ENCODE measurements at places on chromosomes 7 and 10.
A peak's percentile ranks its signal among the peaks of the same experiment; 100 is the strongest.

GRCh38 chr7:74404741-74405140 is 49.0 kb upstream of the GTF2IRD1 start:
- no peak for DNase-seq

DNA sequence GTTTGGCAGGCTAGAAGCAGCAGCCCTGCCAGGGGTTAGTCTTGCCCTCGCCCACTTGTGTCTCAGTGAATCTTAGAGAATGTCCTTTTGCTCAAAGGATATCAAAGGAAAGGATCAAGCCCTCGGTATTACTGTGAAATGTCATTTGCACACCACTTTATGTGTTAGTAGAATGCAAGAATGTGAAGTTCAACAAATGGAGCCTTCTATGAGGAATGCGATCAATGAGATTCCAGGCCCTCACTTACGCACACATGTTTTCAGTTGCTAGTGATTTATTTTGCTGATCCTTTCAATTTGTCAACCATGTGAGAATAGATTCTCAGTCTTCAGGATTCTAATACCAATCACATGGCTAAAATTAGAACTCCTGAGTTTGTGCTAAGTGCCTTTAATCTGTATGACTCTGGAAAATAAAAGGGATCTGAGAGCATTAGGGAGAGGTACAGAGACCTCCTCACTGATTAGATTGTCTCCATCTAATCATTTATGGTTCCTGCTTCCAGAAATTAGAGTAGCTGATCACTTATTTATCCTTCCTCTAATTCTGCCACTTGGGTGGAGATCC is 123.0 kb upstream of the SP4 start:
- no peak for DNase-seq

DNA sequence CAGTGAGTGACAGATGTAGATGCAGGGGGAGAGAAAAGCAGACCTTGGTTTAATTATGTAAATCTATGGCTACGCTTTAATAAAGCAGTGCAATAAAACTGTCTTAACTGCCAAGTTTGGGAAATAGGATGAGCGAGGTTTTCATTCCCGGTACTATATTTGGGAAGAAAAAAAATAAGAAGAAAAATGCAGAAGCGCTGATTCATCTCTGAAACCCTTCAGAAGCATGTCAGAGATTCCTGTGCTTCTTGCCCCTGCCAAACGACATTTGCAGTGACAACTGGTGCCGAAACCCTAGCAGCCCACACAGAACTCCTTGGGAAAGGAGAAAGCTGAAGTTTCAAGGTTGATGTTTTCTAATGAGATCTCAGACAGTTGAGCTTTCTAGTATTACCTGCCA is 380.7 kb downstream of the REEP3 start:
- DNase-seq = no peak

GRCh38 chr7:154804449-154804848 is 198.5 kb downstream of the PAXIP1 start:
- DNase-seq = no peak

DNA sequence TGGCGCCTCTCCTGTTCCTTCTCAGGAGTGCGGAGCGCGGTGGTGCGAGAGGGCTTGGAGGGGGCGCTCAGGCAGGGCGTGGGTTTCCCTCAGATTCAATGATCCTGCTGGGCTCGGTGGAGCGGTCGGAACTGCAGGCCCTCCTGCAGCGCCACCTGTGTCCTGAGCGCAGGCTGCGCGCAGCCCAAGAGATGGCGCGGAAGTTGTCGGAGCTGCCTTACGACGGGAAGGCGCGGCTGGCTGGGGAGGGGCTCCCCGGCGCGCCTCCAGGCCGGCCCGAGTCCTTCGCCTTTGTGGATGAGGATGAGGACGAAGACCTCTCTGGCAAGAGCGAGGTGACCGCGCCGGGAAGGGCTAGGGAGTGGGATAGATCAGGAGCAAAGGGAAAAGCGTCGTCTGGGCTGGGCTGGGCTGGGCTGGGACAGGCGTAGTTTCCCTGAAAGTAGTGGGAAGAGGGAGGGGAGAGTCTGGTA is 17.0 kb downstream of the FAM131B start:
- peak; percentile 13 for DNase-seq

DNA sequence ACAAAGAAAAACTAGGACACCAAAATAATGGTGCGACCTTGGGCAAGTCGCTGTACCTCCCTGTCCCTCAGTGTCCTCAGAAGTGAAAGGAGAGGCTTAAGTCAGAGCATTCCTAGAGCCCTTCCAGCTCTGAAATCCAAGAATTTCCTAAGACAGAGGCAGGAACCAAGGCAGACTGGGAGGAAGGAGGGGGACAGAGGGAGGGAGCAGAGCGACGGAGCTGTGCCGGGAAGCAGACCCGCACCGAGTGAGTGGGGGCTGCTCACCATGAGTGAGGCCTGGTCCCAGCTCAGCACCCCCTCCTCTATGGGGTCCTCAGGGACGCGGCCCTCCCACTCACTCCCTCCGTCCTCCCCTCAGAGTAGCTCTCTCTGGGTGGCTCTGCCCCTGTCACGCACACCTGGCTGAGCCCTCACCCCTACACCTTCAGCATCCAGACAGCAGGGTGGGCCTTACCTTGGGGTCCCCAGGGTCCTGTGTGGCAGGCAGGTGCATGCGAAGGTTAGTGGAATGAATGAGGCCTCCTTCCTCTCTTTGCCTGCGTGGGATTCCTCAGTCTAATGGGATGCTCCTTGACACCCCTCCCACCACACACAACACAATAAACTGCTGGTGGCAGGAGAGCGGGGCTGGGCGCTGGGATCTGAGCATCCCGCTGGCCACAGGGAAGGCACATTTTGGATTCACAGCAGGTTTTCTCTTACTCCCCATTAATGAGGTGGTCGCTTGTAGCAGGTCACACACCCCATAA is 4.6 kb upstream of the SMARCD3 start:
- DNase-seq = no peak

- DNase-seq = no peak
These were observed 256.4 kb upstream of the PHYHIPL start for GRCh38 chr10:58919927-58920654.

- DNase-seq = no peak
These were observed 43.4 kb downstream of the C7orf25 start for GRCh38 chr7:42868480-42868879.

DNA sequence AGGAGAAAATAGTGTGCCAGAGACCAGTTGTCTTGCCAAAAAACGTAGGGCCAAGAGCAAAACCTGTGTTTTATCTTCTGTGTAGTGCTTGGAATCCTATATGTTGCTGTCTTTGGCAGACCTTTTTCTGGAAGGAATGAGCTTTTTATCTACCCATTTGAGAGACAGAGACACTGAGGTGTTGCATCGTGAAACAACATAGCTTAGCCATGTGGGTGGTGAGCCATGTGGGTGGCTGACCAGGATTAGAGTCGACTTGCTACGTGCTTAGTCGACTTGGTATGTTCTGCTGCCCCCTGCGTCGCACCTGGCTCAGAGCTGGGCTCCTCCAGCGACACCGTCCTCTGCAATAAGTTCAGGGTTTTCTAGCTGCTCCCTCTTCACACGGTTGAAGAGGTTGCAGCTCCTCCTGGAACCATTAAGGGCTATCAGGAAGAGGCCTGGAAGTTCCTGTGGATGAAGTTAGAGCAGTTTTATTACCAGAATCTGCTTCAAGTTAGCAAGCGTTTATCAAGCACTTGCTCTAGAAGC is 175.8 kb downstream of the SH2D4B start:
- DNase-seq = no peak

GRCh38 chr10:79222186-79222585 is 125.1 kb upstream of the PPIF start:
- DNase-seq = no peak

- no peak for DNase-seq
These were observed 12.0 kb downstream of the TBX20 start for GRCh38 chr7:35241884-35242283.

DNA sequence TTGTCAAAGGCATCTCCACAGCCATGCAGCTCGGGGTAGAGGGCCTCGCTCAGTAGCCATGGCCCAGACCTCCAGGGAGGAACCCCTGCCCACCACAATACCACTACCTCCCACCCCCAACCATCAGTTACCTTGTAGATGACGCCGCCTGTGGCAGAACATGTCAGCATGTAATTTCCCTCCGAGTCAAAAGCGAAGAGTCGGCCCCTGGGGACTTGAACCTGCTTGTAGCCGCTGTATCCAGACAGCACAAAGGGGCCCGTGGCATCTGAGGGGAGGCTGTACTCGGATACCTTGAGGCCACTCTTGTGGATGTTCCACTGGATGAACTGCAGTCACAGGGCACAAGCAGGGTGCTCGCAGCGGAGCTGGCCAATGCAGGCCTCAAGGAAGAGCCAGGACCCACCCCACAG is 16.3 kb upstream of the CYREN start:
- DNase-seq = no peak

DNA sequence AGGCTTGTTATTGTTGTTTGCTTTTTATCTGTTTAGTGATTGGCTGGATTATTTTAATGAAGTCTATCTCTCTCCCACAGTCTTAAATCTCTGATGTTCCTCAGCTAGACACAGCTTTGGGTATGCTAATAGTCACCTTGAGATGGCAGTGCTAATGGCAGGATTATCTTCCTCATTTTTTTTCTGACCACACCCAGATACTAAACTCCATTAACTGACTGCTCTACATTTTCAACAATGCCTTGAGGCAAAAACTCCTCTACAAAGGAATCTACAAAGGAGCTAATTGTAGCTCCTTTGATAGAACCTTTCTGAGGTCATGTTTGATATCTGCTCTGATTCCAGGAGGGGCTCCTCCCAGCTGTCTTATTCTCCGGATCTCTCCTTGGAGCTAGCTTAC is 122.6 kb downstream of the HBP1 start:
- no peak for DNase-seq

DNA sequence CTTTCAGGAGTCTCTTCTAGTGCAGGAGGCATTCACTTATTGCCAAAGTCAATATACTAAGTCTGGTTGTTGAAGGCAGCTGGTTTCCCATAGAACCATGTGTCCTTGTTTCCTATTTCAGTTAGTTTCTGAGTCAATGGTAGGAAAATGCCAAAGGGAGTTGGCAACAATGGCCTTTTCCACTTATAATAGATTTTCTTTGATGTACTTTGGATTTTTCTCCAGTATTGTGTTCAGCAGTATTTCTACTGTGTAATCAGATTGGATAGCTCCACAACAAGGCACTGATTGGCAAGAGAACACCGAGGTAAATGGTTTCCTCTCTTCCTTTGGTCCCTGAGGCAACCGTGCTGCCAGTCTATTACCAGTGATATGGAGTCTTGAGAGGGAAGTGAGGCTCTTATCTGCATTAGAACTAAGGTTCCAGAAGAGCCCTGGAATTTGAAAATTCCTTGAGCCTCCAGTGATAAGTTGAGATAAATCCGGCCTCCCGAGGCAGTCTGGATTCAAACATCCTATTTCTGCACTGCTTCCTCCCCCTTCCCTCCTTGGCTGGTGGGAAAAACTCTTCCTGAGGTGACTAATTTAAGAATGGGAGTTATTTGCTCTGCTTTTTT is 7.9 kb upstream of the SEPTIN7 start:
- no peak for DNase-seq

- no peak for DNase-seq
These were observed 32.1 kb downstream of the NRP1 start for GRCh38 chr10:33302208-33302829.

GRCh38 chr10:60566096-60566495 is 176.4 kb upstream of the ANK3 start:
- no peak for DNase-seq

GRCh38 chr10:103742824-103743223 is 112.6 kb downstream of the SH3PXD2A start:
- DNase-seq = no peak

DNA sequence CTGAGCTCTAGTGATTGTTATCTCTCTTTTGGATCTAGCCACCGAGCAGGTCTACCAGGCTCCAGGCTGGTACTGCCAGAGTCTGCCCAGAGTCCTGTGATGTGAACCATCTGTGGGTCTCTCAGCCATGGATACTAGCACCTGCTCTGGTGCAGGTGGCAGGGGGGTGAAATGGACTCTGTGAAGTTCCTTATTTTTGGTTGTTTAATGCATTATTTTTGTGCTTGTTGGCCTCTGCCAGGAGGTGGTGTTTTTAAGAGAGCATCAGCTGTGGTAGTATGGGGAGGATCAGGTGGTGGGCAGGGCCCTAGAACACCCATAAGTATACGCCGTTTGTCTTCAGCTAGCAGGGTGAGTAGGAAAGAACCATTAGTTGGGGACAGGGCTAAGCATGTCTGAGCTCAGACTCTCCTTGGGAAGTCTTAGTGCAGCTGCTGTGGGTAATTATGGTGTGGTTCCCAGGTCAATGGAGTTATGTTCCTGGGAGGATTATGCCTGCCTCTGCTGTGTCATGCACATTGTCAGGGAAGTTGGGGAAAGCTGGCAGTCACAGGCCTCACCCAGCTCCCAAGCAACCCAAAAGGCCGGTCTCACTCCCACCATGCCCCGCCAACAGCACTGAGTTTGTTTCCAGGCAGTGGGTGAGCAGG is 81.8 kb downstream of the NPSR1 start:
- DNase-seq = no peak

GRCh38 chr7:104933521-104933988 is 80.5 kb upstream of the KMT2E start:
- DNase-seq = peak; percentile 22

- DNase-seq = peak; percentile 90
These were observed 73.1 kb upstream of the UCN3 start for GRCh38 chr10:5291501-5292195.

GRCh38 chr10:1874533-1874932 is 137.2 kb upstream of the ADARB2 start:
- no peak for DNase-seq

GRCh38 chr10:46226232-46226631 is 60.6 kb upstream of the ANTXRL start:
- no peak for DNase-seq

GRCh38 chr7:146285418-146285817 is 168.8 kb downstream of the CNTNAP2 start:
- DNase-seq = no peak

DNA sequence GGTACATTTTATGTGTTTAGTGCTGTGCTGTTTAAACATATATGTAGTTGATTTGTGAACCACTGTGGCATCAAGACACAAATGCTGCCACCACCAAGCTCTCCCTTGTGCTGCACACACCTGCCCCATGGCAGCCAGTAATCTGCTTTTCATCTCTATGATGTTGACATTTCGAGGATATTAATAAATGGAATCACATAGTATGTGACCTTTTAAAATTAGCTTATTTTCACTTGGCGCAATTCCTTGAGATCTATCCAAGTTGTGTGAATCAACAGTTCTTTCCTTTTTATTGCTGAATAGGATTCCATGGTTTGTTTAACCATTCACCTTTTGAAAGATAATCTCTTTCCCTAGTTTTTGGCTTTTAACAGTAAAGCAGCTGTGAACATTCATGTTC is 73.1 kb downstream of the BMPR1A start:
- no peak for DNase-seq

GRCh38 chr7:100469227-100470044 is 5.4 kb upstream of the SPACDR start:
- DNase-seq = peak; percentile 46

GRCh38 chr7:30155481-30155880 is 20.7 kb downstream of the MTURN start:
- DNase-seq = no peak

GRCh38 chr10:133115453-133115842 is 27.7 kb downstream of the ADGRA1 start:
- no peak for DNase-seq

GRCh38 chr7:25228386-25228785 is at the start of gene NPVF:
NPVF (minus strand) TSS chr7:25228486; CDS start chr7:25228439, 47 bp downstream.
- DNase-seq = no peak

GRCh38 chr7:151062399-151063211 is 3.2 kb downstream of the SLC4A2 start:
- DNase-seq = no peak

All from AML-193 (cell line).